SHP77 treated with DMSO at 0.1 percent for 48 hours (cell line): ENCODE measurements at places on chromosomes 11 and 22.

GRCh38 chr11:120554766-120555432 lies 43.4 kb downstream of the GRIK4 start:
- DNase-seq, result no peak

DNA sequence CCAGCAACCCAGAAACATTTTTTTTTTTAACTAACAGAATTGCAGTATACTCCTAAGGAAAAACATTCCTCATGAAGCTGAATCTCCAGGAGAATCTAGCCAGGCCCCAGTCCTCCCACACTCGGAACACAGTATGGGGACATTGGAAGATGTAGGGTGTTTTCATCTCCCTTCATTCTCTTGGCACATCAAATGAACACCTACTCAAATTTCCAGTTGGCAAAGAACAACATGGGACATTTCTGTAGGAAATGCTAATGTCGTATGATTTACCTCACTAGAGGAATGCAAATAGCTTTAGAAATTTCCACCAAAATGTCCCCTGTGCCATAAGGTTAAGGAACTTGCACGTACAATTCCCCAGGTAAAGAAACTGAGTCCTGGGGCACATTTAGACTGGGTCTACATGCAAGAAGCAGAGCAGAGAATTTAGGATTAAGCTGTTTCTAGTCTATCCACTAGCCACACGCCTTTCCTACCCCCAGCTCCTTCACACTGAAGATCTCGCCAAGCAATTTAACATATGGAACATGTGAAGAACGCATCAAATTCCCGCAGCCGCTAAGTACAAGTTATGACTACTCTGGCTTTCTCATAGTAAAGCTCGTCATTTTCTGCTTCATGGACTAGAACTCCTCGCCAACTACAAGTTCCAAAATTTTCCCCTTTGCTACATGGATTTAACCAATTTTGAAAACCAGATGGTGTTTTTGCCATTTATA lies 2.9 kb upstream of the CADM1 start:
- DNase-seq, result no peak

DNA sequence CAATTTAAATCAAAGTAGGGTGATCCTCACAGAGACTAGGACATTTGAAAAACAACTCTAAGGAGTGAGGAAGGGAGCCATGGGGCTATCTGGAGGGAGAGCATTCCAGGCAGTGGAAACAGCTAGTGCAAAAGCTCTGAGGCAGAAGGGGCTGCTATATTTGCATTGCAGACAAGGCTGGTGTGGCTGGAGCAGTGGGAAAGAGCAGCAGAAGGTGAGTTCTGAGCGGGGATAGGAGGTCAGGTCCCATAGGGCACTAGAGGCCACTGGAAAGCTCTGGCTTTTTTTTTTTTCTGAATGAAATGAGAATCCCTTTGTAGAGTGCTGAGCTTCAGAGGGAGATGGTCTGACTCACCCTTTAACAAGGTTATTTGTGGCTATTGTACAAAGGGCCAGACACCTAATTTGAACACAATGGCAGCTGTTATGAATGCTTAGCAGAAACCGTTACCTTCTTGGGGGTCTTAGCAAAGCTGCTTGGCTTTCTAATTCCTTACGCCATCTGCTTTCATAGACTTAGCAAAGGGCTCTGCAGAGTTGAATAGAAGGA lies 291.6 kb downstream of the BUD13 start:
- no peak for DNase-seq

GRCh38 chr22:19005905-19006304 lies 69.8 kb upstream of the PRODH start:
- no peak for DNase-seq

GRCh38 chr22:37639771-37640590 lies 512 bp downstream of the SH3BP1 start:
- no peak for DNase-seq

- DNase-seq, result no peak
Measured at GRCh38 chr11:67002921-67003411, 20.0 kb upstream of the SYT12 start.

DNA sequence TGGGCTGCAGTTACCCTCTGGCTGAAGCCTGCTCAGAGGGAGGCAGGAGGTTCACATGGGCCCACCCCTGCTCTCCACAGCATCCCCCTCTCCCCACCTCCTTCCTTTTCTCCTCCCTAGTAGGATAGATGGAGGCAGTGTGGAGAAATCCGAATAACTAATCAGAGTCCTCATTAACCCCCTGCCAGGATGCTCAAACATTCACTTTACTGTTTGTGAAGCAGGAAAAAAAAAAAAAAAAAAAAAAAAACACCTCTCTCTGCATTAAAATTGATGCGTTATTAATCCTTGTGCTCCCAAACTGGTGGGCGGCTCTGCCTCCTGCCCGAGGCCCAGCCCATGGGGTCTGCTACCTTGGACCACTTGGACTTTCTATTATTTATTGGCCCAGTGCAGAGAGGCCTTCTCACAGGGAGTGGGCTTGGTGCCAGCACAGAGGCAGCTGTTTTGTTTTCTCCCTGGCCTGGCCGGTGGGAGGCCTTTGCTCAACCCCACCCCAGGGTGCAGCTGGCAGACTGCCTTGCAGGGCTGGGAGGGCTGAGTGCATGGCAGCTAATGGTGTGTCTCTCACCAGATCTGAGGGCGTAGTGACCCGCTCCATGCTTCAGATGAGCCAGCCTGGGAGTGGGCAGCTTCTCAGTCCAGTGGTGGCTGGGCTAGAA lies 150.7 kb downstream of the PKNOX2 start:
- peak; percentile 33 for DNase-seq

GRCh38 chr11:94583213-94583865 lies 16.2 kb downstream of the PIWIL4 start:
- DNase-seq, result no peak

DNA sequence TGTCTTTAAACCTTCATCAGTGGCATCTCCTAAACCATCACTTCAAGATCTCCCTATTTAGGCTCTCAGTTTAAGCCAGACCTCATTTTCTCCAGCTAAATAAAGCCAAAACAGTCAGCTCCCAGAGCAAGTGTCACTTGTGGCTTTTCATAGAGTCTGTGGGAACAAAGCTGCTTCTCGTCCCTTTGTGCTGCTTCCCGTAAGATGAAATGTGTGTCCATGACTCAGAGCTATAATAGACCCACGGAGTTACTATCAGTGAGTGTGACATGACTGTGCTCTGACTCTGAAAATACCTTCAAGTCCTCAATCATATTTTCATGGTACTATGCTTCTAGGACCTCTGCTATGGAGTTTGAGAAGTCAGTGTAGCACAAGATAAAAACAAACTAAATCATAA lies 57.3 kb upstream of the SLN start:
- no peak for DNase-seq

GRCh38 chr22:49431551-49431950 lies 396.1 kb downstream of the BRD1 start:
- DNase-seq, result no peak

GRCh38 chr11:29260939-29261705 lies 755.7 kb downstream of the KCNA4 start:
- DNase-seq, result no peak

GRCh38 chr11:1536065-1536843 lies 35.8 kb downstream of the DUSP8 start:
- no peak for DNase-seq

GRCh38 chr11:36744375-36745168 lies 146.5 kb upstream of the RAG2 start:
- peak; percentile 72 for DNase-seq

DNA sequence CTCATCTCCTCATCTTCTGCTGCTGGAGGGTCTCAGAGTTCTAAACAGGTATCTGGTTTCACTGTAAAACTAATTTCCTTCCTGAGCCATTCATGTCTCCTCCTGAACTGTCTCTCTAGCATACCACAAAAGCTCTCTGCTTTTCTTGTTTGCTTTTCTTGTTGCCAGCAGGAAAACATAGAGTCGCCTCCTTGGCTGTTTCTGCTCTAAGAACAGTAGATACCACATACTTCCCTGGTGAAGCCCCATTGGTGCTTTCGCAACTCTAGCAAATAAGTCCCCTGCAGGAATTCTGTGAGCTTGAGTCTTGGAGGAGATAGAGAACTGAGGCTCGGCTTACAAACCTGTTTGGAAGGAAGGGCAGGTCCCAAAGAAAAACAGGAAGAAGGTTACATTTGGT lies 7.0 kb downstream of the DIXDC1 start:
- DNase-seq, result no peak

GRCh38 chr11:129192150-129192549 lies at the start of gene ARHGAP32:
Gene ARHGAP32 (minus strand): TSS chr11:129192325. CDS start chr11:129192198, 127 bp downstream.
- DNase-seq, result no peak

DNA sequence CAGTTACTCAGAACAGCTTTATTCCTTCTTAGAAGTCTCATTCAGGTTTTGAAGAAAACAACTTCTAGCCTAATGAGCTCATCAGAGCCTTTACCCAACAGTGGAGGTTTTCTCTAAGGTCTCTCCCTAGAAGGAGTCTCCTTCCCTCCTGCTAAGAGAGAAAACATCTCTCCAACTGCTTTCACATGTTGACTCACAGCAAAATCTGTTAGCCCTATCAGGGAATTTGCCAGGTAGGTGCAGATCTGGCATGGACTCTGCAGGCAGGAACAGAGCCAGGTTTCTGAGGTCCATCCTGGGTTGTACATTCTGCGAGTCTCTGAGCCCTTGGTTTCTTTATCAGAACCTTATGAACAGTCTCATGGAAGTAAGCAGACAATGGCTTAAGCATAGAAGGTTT lies 214.4 kb downstream of the HIPK3 start:
- DNase-seq, result no peak

DNA sequence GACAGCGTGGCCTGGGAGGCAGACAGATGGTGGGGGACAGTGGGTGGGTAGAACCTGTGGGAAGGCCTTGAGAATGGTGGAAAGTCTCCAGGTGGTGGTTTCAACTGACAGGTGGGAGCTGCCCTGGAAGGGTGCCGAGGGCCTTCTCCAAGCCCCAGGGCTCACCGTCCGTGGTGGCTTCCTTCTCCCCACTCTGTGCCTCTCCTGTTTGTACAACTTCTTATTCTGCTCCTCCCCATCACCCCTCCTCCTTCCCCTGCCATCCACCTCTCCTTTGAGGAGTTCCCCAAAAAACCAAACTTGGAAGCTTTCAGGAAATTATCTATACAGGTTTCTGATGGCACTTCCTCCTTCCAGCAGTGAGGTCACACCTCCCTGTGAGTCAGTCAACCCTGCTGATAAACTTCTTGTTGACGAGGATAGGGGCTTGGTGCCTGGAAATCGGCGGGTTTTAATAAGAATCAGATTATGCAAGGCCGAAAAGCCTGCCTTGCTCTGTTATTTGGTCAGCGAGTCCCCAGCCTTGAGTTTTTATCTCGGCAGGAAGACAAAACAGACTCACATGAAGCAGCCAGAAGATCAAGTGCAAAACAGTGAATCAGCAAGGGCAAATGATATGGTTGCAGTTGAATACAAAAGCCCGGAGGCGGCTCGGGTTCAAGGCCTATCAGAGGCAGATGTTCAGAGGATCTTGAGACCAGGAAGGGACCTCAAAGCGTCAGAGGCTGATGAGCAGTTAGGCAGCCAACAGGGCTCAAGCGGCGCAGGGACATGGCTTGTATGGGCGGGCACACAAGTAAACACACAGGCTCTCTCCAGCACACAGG lies 9.5 kb upstream of the ST3GAL4 start:
- DNase-seq, result no peak

GRCh38 chr22:19568337-19569275 lies 44.4 kb upstream of the CLDN5 start:
- peak; percentile 61 for DNase-seq

DNA sequence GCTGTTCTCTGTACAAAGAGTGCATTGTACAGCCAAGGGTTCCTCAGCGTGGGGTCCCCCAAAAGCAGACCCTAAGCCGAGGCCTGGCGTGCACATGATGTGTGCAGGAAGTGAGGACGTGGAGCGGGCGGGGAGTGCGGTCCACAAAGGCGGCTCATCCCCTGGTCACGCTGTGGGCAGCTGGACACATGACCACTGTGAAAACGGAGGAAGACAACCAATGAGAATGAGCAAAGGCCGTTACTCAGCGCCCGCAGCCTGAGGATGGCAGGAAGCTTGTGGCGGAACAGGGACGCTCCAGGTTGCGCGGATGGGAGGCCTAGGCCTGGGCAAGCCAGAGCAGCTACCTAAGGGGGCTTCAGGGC lies 1263.7 kb downstream of the BRD1 start:
- DNase-seq, result no peak

- DNase-seq, result no peak
Measured at GRCh38 chr22:22480940-22481339, 27.6 kb downstream of the ZNF280B start.

DNA sequence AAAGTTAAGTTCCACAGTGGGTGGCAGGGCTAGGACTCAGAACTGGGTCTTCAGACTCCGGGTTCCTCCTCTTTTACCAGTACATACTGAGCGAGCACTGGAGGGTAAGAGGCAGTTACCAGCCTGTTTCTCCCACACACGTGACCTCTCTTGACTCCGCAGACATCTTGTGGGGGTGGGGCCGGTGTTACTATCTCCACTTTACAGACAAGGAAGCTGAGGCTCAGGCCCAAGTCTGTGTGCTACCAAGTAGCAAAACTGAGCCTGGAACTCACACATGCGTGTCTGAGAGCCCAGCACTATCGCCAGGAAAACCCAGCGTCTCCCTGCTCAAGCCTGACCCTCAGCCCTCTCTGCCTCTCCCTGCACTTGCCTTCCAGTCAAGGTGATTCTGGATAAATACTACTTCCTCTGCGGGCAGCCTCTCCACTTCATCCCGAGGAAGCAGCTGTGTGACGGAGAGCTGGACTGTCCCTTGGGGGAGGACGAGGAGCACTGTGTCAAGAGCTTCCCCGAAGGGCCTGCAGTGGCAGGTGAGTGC lies 16.0 kb upstream of the SMIM35 start:
- DNase-seq, result no peak

DNA sequence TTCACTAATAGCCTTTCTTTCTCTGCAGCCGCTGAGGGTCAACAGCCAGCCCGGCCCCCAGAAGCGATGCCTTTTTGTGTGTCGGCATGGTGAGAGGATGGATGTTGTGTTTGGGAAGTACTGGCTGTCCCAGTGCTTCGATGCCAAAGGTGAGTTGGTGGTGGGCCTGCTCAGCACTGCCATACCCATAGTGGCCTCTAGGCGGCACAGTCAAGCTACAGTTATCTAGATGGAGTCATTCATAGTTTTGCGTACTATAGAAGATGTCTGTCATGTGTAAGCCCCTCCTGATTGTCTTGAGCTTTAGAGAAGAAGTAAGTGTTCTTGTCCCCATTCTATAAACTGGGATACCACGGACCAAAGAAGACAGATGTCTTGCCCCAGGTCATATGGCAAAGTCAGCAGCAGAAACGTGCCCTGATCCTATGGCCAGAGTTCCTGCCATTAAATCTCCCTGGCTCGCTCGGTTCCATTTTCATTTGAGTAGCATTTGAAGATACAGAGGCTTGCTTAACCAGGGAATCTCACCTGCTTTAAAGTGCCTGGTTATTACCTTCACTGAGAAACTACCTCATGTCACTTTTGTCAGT lies 42.1 kb upstream of the CRTAM start:
- no peak for DNase-seq
